ENCODE measurements at places on chromosomes 3 and 15. TPM values are rescaled to one million over a fixed set of nuclear protein-coding genes. Genes with fewer than 3 reads are reported as not detected.

GRCh38 chr3:4514321-4514720 lies 21.2 kb downstream of the ITPR1 start:
- no peaks in the 10 kb centered on the region for H3K36me3 ChIP-seq
- no peaks in the 10 kb centered on the region for H3K4me1 ChIP-seq
- H3K27ac ChIP-seq: no peak overlapping the region
- no peaks in the 10 kb centered on the region for H3K27me3 ChIP-seq

ISG20 gene
- total RNA-seq: 6.8 TPM

DNA sequence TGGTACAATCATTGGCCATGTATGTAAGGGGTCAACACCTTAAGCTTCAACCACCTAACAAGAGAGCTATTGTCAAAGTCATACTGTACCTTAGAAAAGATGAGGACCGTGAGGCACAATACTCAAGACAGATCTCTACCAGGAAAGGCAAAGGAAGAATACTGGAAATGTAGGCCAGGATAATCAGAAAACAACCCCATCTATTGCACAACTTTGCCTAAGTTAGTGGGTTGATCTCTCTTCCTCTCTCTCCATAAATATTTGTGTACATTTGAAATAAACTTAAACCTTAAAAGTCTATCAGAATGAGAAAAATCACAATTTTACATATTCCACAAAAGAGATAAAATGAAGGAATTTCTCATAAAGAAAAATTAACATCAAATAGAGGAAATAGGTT lies 556.9 kb downstream of the MECOM start:
- H3K27me3 ChIP-seq: no peaks in the 10 kb centered on the region
- no peaks in the 10 kb centered on the region for H3K36me3 ChIP-seq
- H3K4me3 ChIP-seq: no peak overlapping the region
- no peak for DNase-seq
- H3K27ac ChIP-seq: no peak overlapping the region

- H3K4me1 ChIP-seq: no peaks in the 10 kb centered on the region
- no peaks in the 10 kb centered on the region for H3K27me3 ChIP-seq
- DNase-seq: no peak
- H3K27ac ChIP-seq: no peak overlapping the region
- no peak overlapping the region for H3K4me3 ChIP-seq
- H3K36me3 ChIP-seq: no peaks in the 10 kb centered on the region
Measured at GRCh38 chr15:83685916-83686332, 32.0 kb downstream of the ADAMTSL3 start.

Data from liver (tissue), 10 donors.